ENCODE measurements at places on chromosomes 3 and 15.

GRCh38 chr3:170154569-170155143 is 26.9 kb downstream of the PHC3 start:
- DNase-seq = no peak

GRCh38 chr3:14121859-14122258 is 2.8 kb downstream of the CHCHD4 start:
- DNase-seq = no peak

GRCh38 chr3:100798012-100798411 is 88.7 kb downstream of the TFG start:
- no peak for DNase-seq

DNA sequence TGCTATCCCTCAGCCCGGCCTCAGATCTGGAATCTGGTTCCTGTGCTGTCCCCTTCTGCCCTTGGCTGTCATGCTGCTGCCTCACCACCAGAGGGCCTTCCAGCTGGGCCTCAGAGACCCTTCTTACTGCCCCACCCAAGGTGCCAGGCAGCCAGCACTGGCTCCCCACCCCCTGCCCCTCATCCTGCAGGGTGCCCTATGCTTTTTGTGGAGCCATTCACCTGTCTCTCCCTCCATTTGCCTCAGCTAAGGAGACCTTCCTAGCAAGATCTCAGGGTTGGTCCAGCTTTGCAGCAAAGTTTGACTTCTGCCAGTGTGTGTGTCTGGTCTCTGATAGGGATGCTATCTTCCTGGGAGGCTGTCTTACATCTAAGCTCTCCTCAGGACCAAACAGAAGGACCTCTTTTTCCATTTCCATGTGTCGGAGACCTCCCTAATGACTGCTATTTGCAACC is 1.9 kb upstream of the VWA5B2 start:
- no peak for DNase-seq

DNA sequence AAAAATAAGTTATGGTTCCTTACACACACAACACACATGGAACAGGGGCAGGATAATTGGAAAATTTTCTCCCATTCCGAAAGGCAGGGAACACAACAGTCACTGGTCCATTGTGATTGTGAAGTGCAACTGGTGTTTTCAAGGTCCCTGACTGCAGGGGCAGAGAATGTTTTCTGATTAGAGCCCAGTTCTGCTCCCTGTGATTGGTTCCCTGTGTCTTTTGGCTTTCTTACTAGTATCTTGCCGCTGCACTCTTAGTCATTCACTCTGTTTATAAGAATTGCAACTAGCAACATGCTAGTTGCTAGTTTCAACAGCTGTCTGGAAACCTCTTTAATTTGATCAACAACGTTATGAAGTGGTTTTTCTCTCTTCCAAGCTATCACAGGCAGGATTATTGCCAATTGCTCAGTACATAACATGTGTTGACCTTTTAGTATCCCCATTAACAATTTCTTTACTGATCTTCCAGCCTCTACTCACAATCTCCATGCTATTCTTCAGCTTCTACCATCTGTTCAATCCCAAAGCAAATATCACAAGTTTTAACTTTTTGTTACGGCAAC is 177.5 kb downstream of the EPHA6 start:
- DNase-seq = no peak

- DNase-seq = no peak
Observed at GRCh38 chr15:33468740-33469139, 158.0 kb downstream of the RYR3 start.

GRCh38 chr15:31487811-31488436 is 161.3 kb downstream of the KLF13 start:
- DNase-seq = no peak

GRCh38 chr3:189842681-189843602 is 211.8 kb downstream of the TP63 start:
- no peak for DNase-seq

GRCh38 chr3:138467931-138468330 is 33.5 kb downstream of the ESYT3 start:
- no peak for DNase-seq

GRCh38 chr15:95742836-95743235 is 587.7 kb upstream of the NR2F2 start:
- DNase-seq = no peak

DNA sequence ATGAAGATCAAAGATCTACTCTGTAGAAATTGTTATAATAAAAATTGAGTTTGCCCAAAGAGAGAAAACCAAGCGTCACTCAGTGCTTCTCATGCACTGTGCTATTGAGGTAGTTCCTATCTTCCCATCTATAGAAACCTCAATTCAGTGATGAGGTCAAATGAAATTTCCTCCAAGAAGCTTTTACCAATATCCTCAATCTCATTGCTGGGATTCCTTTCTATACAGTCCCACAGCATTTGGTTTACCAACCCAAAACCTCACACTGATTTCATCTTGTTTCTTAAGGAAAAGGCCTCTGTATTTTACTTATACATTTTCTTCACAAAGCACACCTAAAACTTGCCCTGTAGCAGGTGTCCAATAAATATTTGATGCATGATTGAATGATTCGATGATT is 147.2 kb downstream of the ALCAM start:
- no peak for DNase-seq

DNA sequence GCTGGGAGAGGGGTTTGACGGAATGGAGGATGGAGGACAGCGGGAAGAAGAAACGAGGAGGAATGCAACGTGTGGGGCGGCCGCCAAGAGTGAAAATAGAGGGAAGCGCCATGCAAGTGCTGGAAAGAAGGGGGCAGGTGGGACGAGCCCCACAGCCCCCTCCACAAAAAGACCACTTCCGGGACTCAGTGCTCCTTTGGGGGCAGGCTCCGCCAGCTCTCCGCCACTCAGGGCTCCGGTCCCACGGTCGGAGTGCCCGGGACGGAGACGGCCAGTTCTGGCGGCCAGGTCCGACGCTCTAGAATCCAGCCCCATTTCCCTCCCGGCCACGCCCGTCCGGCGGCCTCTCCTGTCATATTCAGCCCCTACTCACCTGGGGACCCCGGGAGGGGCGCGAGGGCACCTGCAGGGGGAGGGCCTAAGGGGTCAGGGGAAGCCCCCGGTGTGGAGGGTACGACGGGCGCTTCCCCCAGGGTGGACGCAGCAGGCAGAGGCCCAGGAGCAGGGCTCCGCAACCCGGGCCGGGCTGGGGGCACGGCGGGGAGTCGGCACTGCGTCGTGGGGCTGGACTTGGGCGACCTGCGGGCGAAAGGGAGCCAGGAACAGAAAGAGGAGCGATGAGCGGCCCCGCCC is 25.5 kb upstream of the CSPG4 start:
- DNase-seq = no peak

DNA sequence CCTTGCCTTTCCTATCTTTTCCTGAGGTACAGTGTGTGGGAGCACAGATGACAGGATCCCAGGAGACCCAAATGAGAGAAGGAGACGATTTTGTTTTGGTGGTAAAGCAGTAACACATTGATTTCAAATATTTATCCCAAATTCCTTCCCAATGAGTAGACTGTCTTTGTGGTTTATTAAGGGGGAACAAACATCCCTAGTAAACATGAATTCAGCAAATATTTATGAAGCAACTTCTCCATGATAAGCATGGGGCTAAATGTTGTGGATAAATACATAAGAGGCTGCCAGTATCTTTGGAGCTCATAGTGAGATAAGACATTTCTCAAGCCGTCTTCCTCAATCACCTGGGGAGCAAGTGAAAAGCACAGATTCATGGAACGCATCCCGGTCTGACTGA is 460.8 kb upstream of the CFAP20DC start:
- DNase-seq = no peak

GRCh38 chr3:114867835-114868503 is 279.1 kb downstream of the ZBTB20 start:
- no peak for DNase-seq

DNA sequence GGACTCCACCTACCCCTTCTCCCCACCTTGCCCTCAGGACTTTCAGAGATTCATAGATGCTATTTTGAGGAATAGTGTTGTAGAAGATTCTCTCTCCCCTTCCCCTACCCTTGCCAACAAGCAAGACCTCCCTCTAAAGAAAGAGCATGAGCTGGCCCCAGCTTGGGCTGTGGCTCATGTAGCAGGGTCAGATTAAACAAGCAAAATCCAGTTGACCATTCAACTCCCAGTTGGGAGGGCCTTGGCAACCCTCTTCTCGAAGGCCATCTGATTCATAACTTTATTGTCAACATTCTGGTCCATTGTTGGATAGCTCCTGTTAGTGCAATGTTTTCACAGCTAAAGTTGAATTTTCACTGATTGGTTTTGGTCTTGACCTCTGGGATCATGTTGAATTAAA is 41.1 kb downstream of the TNFAIP8L3 start:
- no peak for DNase-seq

DNA sequence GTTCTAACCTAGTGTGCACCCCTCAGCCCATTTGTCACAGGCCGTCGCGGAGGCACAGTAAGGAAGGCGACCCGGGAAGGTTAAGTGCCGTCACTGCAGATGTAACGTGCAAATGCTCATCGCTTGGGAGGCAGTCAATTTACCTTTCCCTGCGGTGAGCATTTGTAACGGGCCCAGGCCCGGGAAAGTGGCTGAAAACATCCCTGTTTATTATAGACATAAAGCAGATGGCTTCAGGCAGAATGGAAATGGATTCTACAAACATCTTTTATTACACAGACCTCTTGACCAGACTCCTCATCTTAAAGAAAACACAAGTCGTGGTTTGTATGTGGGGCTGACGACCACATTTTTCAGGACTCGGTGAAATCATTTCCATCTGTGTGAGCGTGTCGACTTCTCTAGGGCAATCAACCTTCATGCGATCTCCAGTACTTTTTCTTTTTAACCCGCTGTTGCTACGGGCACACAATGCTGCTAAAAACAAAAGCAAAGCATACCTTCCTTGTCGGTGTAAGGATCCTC is 43.6 kb downstream of the NMNAT3 start:
- DNase-seq = no peak
